ENCODE measurements at places on chromosomes 7 and 10.

DNA sequence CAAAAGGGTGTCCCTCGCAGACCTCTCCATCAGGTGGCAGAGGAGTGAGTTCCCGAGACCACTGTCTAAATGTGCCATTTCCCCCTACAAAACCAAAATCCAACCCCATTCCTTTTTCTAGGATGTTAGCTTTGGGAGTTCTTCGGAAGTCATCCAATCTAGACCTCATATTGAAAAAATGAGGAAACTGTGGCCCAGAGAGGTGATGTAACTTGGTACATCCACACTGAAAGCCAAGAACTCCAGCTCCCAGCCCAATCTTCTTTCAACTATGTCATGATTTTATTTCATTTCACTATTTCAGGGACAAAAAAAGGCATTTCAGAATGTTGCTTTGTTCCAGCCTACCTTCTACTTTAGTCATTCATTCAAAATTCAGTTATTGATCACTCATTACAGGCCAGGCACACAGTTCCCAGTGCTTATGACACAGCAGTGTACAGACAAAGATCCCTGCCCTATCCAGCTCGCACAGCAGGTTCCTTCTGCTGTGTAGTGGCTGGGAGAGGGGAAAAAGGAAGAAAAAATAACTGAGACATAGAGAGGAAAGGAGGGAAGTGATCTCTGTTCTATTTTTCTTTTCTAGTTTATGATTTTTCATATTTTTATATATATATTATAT is 35.8 kb downstream of the SCRN1 start:
- no peak for DNase-seq

GRCh38 chr10:119441151-119441821 is 101.2 kb downstream of the RGS10 start:
- no peak for DNase-seq

DNA sequence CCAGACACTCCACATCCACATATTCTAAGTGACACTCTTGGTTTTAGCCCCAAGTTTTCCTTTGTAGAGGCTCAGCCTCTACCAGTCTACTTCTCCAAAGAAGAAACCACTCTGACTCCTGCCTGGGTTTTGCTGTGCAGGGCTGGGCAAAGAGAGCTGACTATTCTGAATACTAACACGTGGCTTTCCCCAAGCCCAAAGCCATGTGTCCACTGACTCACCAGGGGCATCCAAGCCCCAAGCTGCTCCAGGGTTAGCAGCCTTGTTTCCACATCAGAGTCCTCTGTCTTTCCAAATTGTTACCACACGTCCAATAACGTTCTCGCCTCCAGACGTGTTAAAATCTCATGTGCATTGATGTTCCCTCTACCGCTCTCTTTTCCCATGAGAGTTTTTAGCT is 8.7 kb downstream of the GALNTL5 start:
- DNase-seq, result no peak

DNA sequence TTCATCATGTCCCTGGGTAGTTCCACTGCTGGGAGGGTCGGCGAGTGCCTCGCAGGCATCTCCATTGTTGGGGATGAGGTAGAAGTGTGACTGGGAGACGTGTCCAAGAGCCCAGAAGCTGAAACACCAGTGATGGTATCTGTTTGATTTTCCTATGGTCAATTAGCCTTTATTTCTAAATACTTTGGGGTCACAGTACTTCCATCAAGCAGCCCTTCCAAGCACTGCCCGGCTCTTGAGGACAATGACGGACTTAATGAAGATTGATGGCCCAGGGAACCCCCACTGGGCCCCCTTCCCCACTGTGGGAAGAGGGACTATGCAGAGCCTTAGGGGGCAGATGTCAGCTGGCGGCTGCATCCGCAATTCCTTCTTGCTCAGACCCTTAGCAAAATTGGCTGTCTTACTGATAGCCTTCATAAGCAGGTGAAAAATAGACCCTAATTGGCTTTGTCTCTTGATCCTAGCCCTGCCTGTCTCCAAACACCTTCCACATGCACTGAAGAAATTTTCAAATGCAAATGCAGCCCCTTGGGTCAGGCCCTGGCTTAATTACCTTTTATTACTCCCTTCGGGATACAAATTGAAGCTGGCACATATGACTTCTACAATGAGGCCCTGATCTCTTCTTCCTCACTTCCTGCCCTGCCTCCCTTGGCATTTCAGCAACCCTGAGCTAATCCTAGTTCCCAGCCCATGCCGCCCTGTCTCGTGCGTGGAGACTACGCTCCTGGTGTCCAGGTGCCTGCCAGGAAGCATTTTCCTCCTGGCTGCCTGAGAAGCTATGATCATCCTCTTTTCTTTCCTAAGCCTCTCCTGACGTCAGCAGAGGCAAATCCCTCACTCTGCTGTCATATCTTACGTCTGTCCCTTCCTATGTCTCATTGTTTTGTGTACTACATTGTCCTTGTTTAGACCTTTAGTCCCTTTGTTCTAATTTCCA is 124.5 kb upstream of the GDF10 start:
- no peak for DNase-seq

- no peak for DNase-seq
Measured at GRCh38 chr7:24982917-24983316, 2.9 kb upstream of the OSBPL3 start.

GRCh38 chr10:110407301-110408170 is 90.2 kb upstream of the DUSP5 start:
- no peak for DNase-seq

- no peak for DNase-seq
Measured at GRCh38 chr7:81308643-81309322, 389.9 kb upstream of the SEMA3C start.

DNA sequence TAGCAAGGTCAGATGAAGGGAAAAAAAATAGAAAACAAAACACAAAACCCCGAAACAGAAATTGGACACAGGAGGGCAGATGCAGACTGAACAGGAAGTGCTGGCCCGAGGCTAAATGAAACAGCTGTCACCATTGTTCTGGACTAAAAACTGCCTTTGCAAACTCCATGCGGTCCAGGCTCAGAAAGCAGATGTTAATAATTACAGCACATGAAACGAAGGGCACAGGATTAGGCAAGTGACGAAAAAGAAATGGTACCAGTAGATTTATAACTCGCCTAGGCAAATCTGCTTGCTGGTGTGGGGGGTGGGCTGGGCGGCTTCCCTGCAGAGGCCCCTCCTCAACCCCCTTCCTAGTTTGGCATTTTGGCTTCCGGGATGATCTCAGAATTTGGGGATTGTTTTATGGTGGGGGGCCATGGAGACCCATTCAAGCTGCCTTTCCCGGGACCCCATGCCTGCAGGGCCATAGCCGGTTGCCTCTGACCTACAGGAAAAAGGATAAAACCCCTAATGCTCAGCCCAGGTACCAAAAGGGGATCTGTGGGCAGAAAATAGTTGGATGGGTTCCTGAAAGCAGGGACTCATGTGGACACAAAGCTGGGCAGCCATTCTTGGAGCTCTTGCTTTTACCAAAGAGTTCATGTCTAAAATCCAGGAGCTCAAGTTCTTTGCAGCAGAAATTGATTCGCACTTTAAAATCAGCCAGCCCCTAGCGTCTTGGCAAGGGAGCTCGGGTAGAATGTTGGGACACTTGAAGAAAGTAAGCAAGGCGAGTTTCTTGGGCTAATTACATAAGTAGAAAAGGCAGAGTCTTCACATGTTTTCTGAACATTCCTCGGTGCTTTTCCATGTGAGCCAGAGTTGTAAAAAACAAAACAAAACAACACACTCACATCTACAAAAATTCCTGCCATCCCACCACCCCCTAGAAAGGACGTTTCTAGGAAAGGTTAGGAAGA is 39.0 kb upstream of the EMX2 start:
- DNase-seq, result no peak

- DNase-seq, result no peak
Measured at GRCh38 chr10:61609701-61610100, 53.0 kb upstream of the CABCOCO1 start.

DNA sequence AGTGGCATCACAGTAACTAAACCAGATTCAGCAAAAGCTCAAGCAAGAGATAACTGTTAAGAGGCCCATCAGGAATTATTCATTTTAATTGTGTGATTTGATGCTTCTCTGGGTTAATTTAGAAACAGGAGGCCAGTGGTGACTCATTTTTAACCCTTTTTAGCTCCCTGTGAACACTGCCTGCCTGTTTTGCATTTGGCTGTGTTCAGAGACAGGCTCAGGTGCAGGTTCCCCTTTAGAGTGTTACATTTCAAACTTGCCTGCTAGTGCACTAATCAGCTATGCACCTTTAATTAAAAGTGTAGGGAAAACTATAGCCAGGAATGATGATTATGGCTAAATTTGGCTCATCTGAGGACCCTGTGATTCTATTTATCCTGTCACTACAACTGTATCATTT is 6.5 kb downstream of the STAMBPL1 start:
- no peak for DNase-seq

DNA sequence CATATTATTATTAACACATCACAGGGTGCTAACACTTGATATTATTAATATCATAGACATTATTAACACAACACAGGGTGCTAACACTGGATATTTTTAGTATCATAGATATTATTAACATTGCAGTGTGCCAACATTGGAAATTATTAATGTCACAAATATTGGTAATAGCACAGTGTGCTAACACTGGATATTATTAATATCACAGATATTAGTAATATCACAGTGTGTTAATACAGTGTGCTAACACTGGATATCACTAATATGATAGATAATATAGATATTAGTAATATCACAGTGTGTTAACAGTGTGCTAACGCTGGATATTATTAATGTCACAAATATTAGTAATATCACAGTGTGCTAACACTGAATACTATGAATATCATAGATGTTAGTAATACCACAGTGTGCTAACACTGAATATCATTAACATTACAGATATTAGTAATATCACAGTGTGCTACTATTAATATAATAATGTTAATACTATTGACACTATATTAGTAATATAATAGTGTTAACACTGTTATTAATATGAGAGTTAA is 1.6 kb upstream of the TMEM225B start:
- DNase-seq, result no peak

DNA sequence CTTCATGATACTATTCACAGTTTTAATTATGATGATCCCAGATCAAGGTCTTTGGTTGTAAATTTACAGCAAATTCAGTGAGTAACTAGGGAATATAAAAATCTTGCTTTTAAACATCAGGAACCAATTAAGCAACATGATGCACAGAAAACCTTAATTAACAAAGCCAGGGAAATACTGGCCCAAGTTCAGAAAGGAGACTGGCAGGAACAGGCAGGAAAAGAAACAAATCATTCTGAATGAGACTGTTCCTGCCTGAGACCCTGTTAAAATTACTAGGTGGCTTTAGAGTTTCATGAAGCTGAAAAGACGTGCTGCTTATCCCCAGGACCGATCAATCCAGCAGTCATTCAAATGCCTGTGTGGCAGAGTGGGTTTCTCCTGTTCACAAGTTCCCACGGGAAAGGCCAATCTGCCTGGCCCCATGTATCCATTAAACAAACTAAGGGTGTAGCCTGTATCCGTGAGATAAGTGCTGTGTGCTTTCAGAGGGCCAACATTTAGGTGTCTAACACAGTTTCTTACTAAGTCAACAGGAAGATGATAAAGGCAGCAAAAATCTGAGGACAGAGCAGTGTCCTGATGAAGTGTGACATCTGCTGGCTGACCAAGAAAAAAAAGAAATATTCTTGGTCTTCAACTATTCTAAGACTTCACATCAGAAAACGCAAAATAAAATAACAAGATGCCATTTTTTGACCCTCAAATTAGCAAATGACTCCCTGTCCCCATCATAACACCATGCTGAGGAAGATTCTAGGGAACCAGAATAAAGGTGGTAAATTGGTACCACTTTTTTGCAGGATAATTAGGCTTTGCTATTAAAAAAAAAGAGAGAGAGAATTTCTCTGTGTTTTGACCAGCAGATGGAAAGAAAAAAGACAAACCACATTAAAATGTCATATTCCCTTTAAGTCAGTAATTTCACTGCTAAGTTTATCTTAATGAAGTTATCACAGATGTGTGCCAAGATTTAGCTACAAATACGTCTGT is 34.2 kb downstream of the PUS7 start:
- DNase-seq, result no peak

DNA sequence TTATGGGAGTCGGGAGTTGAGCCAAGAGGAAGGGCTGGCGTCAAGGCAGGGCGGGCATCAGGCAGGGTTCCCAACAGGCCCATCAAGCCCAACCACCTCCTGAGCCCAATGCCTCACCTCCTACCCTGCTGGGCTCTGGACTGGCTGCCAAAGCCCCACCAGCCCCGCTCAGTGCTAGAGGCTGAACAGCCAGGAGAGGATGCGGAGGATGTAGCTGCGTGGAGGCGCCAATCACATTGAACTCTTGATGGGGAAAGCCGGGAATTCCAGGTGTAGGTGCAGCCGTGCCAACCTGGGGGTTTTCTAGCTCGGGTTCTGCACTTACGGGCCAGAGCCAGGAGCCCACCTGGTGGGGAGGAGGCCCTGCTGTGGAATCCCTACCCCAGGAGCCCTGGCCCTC is 12.9 kb downstream of the ATP5MF start:
- no peak for DNase-seq

DNA sequence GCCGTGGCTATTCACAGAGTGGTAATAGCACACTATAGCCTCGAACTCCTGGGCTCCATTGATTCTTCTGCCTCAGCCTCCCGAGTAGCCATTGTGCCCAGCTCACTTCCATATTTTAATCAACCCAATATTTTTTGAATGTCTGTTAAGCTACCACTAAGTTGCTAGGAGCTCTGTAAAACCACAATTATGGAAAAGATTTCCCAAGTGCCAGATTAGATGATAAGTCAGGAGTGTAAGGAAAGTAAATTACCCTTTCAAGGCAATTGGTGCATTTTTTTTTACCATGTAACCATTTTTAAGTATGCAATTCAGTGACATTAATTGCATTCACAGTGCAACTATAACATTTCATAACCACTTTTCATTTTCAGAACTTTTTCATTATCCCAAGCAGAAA is 87.5 kb upstream of the GATAD1 start:
- no peak for DNase-seq

- DNase-seq, result no peak
Measured at GRCh38 chr7:45920502-45921380, at the start of gene IGFBP3. IGFBP3 (minus strand) TSS chr7:45921272; CDS start chr7:45921140, 132 bp downstream.
